ENCODE measurements at places on chromosomes 16 and 17.

DNA sequence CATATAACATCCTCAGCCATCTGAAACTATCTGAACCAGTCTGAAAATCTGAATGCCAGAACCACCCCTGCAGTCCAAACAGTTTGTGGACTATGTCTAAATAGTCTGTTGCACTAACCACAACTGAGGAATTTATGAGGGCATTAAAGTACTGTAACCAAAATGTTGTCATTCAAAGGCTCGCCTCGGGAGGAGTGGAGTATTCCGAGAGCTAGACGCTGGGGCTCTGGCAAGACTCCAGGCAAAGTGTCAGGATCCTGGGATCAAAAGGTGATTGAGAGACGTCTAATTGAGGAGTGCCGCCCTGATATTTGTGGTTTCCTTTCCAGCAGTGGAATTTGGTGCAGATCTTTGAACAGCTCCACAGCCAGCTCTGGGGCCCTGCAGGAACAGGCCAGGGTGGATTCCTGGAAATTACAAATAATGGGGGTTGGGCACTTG is 142.9 kb upstream of the MYOCD start:
- DNase-seq = no peak

GRCh38 chr17:57357392-57357784 is 101.1 kb downstream of the MSI2 start:
- DNase-seq = no peak

- no peak for DNase-seq
These were observed 5.0 kb downstream of the CARHSP1 start for GRCh38 chr16:8863594-8864424.

DNA sequence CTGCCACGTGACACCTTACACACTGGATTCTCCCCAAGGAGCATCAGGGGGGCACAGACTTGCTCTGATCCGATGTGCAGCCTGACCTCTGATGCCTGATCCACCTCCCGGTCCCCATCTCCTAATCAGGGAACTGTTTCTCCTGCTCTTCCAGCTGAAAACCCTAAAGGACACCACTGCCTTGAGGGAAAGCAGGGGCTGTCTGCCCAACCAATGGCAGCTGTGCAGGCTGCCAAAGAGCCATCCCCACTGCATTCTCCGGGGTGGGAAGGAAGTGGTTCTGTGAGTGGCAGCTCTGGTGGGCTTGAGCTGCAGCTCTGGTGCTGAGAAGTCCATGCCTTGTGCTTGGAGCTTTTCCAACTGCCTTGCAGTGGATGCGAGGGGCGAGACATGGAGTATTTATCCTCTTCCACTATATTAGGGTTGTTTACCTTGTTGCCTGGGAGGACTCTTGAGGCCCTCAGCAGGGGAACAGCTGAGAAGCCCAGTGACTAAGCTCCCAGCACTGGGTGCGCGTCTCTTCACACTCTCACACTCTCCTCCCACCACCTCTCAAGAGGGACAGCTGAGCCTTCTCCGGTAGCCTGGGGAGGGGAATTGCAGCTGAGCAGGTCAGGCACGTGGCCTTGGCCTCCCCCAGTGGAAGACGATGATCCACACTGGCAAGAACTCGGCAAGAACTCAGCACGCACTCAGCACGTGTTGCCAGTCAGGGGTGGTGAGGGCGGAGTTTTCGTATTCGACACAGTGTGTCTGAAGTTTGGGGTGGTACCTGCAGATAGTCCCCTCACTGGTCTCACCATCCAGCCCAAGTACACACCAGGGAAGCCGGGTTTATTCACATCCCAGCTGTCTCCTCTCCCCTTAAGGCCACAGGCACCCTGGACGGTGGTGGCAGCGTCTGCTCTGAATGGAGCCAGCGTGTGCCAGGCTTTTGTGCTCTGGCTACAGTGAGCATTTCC is 21.1 kb upstream of the SPATA32 start:
- peak; percentile 49 for DNase-seq

DNA sequence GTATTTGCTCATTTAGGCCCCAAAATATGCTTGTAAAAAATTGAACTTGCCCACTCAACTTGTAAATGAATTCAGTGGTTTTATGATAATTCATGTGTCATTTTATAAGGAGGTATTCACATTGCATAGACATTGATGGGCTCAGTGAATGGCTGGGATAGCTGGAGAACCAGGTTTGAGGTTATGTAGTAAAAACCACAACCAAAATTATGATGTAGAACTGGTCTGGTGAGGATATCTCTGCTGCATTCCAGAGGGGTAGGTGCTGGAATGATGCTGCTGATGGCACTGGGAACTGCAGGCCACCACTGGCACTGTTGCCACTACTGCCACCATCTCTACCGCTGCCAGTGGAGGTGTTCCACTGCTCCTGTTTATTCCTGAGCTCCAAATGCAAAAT is 21.5 kb upstream of the RABEP1 start:
- DNase-seq = no peak

DNA sequence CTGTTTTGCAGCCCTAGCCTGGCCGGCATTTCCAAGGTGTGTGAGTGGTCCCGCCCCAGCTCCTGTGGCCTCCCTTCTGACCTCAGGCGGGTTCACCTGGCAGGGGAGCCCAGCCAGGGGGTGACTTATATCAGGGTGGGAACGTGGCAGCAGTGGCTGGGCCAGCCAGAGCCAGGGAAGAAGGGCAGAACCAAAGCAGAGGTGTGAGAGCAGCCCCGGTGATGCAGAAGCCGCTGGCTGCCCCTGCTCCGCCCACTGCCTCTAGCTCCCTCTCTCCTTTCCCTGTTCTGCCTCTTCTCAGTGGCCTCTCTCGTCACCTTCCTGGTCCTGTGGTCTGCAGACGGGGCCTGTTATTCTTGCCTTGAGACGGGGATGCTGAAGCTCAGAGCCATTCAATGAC is 12.1 kb downstream of the MGAT5B start:
- no peak for DNase-seq

GRCh38 chr16:3879258-3879886 is 1.1 kb downstream of the CREBBP start:
- DNase-seq = no peak

GRCh38 chr16:51150888-51151320 is at the start of gene SALL1:
Gene SALL1, minus strand, starts transcription at chr16:51151270. Its CDS starts 29 bp downstream, at chr16:51151241.
- no peak for DNase-seq

DNA sequence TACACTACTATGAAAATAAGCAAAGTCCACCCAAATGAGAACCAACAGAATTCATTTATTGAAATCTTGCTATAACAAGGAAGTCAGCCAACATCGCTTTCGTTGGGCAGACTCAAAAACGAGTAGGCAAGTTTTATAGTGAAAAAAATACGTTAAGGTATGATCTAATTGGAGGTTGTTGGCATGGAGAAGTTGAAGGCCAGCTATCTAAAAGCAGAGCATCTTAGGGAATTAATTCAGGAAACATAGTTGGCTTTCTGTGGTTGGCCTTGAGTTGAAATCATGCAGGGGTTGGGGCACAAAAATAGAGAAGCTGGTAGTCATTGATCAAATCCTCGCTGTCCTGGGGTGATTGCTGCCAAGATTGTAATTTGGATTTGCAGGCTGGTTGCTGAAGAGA is 118.3 kb downstream of the PPM1E start:
- no peak for DNase-seq

DNA sequence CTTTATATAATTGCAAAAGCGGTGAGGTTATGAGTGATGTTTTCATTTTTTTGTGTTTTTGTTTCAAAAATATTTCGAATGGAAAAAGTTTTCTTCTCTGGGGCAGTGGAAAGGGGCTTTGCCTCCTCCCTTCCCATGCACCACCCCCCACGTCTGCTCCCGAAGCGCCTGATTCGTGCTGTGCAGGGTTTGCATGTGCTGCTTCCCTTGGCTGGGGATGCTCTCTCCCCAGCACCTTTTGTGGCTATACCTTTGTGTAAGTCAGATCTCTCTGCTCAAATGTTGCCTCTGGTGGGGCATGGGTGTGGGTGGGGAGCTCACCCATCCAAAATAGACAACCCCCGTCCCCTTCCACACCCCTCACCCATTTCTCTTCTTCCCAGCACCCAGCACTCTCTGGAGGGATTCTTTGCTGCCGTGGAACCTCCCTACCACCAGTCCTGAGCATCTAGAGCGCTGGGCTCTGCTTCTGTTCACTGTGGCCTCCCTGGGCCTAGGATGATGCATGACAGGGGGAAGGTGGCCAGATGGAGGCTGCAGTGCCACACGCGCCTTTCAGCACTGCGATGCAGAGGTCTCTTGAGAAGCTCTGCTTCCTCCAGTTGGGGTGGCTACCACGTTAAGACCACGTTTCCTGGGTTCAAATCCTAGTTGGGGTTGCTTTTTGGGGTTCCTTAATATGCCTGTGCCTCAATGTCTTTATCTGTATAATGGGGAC is 71.2 kb downstream of the IRF8 start:
- no peak for DNase-seq

Measured in NCI-H187 (cell line).